AML-193 (cell line): ENCODE measurements at places on chromosomes 16 and 17.
A peak's percentile ranks its signal among the peaks of the same experiment; 100 is the strongest.

GRCh38 chr17:21286066-21286770, 1.7 kb downstream of the MAP2K3 start:
- peak; percentile 86 for DNase-seq

GRCh38 chr17:33551911-33552310, 258.8 kb upstream of the ASIC2 start:
- DNase-seq: no peak

GRCh38 chr17:353213-353837, 718 bp upstream of the RPH3AL start:
- no peak for DNase-seq

GRCh38 chr16:84315422-84315821, 20.7 kb downstream of the WFDC1 start:
- DNase-seq: no peak

DNA sequence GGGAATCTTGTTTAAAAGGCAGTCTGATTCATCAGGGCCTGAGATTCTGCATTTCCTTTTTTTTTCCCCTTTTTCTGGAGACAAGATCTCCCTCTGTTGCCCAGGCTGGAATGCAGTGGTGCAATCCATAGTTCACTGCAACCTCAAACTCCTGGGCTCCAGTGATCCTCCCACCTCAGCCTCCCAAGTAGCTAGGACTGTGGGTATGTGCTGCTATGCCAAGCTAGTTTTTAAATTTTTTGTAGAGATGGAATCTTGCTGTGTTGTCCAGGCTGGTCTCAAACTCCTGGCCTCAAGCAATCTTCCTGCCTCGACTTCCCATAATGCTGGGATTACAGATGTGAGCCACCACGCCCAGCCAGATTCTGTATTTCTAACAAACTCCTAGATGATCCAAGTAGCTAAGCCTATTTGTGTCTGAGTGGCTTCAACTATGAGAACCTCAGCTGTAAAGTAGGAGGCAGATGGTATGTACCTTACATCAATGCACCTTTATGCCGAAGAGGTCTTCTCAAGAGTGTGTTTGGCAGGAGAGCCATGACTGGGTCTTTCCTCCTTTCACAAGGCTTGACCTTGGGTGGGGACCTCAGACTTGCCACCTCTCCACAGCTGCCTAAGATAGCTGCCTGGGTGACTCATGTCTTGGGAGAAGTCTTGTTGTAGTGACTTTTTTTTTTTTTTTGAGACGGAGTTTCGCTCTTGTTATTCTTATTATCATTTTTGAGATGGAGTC, 10.9 kb downstream of the LDAF1 start:
- no peak for DNase-seq

DNA sequence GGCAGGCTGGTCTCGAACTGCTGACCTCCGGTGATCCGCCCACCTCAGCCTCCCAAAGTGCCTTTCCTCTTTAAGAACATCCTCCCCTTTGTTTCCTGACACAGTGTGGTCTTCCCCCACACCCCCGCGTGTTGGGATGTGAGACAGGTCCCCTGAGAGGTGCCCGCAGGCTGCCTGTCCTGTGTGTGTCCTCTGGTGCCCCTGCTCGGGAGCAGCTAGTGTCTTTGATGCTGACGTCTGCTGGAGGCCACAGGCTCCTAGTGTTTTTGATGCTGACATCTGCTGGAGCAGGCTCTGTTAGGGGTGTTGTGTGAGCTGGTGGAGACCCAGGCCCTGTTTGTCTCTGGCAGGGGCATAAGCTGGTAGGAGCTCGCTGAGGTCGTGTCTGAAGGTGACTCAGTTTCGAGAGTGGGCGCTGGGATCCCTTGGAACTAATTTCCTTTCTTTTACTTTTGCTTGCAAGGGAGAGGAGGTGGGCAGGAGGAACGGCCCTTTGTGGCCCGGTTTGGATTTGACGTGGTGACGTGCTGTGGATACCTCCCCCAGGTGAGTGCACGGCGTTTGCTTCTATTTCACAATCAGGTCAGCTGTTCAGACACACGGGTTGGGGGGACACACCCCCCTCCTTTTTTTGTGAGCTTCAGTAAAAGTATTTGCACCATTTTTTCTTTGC, 6.0 kb downstream of the FN3KRP start:
- no peak for DNase-seq

GRCh38 chr17:17851103-17852002, 14.6 kb upstream of the SREBF1 start:
- no peak for DNase-seq

DNA sequence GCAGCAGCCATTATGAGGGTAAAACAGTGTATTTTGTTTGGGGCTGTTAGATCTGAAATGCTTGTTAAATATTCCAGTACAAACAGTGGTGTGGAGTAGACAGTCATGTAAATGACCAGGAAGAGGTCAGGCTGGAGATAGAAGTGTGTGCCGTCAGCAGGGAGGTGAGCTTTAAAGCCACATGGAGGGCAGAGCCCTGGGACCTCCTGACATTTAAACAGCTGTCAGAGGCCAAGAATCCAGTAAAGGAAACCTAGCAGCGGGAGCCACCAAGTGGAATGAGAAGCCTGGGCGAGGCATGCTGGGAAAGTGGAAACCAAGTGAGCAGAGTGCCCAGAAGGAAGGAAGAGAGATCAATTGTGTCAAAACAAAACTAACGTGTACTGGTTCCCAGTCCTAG, 26.8 kb downstream of the C17orf67 start:
- no peak for DNase-seq

DNA sequence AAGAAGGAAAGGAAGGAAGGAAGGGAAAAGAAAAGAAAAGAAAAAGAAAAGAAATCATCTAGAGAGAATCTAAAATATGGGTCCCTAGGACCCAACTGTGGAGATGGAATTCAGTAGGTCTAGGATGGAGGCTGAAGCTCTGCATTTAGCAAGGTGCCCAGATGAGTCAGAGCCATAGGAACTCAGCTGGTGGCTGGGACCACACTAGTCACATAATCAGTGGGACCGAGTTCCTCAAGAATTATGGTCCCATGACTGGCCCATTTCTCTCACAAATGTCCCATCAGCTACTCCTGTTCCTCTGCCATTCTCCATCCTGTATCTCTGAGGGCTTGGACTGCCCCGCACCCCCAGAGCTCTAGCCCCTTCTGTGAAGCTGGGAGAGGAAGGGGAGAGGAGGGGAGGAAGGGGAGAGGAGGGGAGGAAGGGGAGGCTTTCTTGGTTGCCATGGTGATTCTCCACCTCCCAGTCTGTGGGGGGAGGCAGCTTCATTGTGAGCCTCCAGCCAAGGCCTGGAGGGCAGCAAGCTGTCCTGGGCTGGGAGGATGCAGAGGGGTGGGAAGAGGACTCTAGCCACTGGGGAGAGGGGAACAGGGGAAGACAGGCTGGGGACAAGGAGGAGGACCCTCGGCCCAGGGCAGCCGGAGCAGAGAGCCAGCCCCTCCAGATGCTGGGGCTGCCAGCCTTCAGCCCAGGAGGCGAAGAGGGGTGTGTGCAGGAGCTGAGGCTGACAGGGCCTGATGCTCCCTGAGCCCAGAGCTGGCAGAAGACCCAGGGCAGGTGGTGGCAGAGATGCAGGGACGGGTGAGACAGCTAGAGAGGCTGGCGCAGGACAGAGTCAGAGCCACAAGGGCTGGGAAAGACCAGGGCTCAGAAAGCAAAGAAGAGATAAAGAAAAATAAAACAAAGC, 37.8 kb upstream of the LHX1 start:
- no peak for DNase-seq

DNA sequence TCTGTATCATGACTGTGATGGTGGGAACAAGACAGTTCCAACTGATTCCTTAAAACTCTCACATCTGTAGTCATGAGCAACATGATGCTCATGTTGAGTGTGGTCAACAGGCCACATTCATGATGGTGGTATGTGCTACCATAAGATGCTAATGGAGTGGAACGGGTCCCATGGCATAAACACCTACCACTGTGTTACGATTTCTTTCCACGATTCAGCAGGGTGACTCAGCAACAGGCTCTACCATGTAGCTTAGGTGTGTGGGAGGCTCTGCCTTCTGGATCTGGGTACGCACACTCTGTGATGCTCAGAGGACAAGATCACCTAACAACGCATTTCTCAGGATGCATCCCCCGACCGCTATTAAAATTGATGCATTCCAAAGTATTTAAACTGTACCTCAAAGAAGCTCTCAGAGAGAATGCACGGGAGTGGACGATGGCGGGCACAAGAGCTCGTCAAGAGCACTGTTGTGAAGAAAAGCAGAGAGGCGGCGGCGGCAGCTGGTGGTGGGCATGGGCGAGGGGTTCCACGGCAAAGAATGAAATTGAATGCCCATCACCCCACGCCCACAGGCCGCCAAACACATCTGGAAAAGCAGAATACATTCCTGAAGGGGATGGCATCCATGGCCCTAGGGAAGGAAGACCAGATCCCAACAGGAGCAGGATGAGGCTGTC, 133.3 kb downstream of the ZNF778 start:
- no peak for DNase-seq

GRCh38 chr17:412211-413015, 59.8 kb upstream of the RPH3AL start:
- peak; percentile 62 for DNase-seq

- DNase-seq: no peak
Measured at GRCh38 chr16:80151722-80152111, 389.1 kb upstream of the DYNLRB2 start.

DNA sequence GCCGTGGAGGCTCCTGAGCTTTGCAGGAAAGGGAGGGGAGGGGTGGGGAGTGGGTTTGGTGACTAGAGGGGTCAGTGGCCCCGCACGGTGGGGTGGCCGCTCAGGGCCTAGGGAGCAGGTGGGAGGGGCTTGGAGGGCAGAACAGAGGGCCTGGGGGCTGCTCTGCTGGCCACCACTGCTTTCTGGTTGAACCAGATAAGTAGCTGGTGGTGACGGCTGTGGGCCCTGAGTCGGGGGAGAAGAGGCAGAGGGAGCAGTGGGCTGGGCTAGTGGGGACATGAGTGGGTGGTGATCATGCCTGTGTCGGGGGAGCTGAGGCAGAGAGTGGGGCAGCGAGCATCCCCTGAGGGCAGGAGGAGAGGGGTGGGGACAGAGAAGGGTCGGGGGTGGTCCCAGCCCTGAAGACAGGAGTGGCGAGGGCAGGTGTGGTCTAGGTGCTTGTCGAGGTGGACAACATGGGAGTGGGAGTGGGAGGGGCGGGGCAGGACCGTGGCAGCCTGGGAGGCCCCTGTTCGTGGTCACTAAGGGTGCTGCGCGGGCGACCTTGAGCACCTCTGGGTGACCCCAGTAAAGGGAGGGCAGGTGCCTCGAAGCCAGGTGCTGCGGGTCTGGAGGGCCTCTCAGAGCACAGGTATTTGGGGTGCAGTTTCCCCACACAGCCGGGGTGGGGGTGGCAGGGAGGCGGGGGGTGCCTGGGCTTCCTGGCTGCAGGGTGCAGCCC, 6.3 kb upstream of the CD7 start:
- DNase-seq: no peak

DNA sequence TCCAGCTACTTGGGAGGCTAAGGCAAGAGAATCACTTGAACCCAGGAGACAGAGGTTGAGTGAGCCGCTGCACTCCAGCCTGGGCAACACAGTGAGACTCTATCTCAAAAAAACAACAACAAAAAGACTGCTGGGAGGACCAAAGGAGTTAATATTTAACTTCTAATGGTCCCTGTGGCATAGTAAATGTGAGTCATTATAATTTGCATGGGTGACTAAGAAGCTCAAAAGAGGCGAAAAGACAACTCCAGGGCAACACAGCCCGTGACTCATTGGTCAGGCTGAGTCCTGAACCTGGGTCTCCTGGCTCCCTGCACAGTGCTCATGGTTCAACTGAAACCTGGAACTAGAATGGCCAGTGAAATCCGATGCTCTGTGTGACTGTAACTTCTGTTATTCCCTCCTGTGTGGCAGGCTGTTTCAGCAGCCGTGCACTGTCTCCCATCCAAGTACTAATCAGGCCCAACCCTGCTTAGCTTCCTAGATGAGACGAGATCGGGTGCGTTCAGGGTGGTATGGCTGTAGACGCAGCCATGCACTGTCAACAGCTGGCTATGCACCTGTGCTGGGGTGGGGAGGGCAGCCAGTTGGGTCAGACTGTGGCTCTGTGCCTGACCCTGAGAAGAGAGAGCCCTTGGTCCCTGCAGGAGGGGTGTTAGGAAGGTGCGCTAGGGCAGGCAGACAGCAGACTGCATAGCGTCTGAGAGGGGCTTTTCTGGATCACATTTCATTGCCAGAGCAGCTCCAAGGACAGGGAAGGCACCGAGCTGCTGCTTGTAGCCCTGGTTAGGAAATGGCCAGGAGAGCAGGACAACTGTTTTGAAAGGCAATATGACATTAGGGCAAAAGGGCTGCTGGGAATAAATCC, 14.5 kb upstream of the GPRC5C start:
- DNase-seq: no peak

GRCh38 chr16:89581861-89582563, 6.5 kb downstream of the CPNE7 start:
- DNase-seq: no peak
